Ecto neural progenitor cell (in vitro differentiated cells): ENCODE measurements at places on chromosomes 12 and 14.
A peak's percentile ranks its signal among the peaks of the same experiment; 100 is the strongest.

- DNase-seq, result no peak
These were observed 30.9 kb upstream of the PCED1B start for GRCh38 chr12:47048541-47048940.

DNA sequence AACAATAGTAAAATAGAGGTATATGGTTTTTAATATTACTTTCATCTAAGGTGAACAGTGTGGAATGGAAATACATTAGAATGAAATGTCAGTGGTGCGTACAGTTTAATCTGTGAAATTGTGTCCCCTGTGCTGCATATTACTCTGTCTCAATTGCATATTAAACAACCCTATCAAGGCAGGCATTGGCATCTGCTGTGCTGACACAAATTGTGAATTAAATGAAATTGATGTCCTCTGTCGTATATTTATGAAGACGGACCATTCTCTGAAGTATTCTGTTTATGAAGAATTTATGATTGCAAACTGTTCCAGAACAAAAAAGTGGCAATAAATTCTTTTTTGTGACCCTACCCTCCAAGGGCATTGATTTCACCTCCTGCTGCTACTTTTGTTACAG, 204.4 kb upstream of the NPAS3 start:
- no peak for DNase-seq

DNA sequence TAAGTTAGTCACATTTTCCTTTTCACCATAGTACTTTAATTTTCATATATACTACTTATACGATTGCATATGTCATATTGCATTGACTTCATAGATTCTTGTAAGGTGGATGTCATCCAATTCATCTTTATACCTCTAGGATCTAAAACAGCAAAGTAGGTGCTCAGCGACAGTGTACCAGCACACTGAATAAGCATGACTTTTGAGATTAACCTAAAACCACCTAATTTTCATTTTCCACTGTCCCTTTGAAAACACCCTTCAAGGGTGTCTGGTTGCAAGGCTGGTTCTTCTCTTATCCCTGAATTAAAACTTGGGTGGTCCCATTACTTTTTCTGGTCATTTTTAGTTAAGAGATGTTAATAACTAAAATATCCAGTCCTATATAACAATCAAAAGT, 4.4 kb downstream of the GPR19 start:
- no peak for DNase-seq

- DNase-seq, result no peak
These were observed 1054.3 kb downstream of the VRK1 start for GRCh38 chr14:97851428-97851995.

DNA sequence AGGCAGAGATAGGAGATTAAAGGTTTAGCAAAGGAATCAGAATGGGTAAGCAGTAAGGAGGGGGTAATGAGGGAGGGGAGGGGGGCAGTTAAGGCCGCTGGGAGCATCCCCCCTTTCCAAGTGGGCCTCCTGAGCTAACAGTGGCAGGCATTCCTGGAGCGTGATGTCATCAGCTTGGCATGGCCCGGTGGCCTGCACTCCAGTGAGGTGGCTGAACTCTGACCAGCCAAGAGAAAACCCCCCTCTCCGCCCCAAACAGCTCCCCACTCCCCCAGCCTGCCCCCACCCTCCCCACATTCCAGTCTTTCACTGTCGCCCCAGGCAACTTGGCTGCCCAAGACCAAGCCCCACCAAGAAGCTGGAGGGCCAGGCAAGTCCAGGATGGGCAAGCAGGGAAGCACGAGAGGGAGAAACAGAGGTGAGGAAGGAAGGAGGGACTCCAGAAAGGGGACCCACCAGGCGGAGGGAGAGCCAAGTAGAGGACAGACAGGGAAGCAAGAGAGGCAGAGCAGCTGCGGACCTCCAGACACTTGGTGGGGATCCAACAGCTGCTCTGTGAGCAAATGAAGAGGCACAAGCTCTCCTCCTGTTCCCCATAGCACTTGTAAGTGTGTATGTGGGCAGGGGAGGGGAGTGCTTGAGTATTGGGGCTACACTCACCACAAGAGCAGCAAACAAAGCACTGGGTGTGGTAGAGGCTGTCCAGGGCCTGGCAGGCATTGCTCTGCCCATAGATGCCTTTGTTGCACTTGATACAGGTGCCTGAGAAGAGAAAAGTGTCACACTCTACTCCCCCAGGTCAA, 4.5 kb downstream of the AJUBA start:
- DNase-seq, result peak; percentile 93

- no peak for DNase-seq
These were observed 34.3 kb upstream of the TTC7B start for GRCh38 chr14:90850487-90850886.
